ENCODE measurements at places on chromosomes 12 and 14. TPM values are rescaled to one million over a fixed set of nuclear protein-coding genes. Genes with fewer than 3 reads are reported as not detected.

RPGRIP1 gene
- total RNA-seq = 0.12 TPM

RPAP3 gene
- total RNA-seq = 24.6 TPM

SDR9C7 gene
- not detected for total RNA-seq

INHBC gene
- total RNA-seq = not detected

USP30 gene
- 6.0 TPM for total RNA-seq

SALL2 gene
- total RNA-seq = 0.48 TPM

TAPBPL gene
- total RNA-seq = 18.9 TPM

PAPLN gene
- 1.6 TPM for total RNA-seq

PPP1R12A gene
- 47.5 TPM for total RNA-seq

COCH gene
- 0.12 TPM for total RNA-seq

DTX1 gene
- total RNA-seq = not detected

ANP32D gene
- total RNA-seq = not detected

PIWIL1 gene
- total RNA-seq = not detected

RNFT2 gene
- total RNA-seq = 2.4 TPM

ANKRD9 gene
- 14.0 TPM for total RNA-seq

POTEM gene
- 0.68 TPM for total RNA-seq

PTMS gene
- 151 TPM for total RNA-seq

YY1 gene
- total RNA-seq = 53.0 TPM

LRRC10 gene
- not detected for total RNA-seq

DACT1 gene
- 23.1 TPM for total RNA-seq

MANSC4 gene
- total RNA-seq = not detected

TAS2R42 gene
- total RNA-seq = not detected

PRH1 gene
- 3.5 TPM for total RNA-seq

CACNA1C gene
- 0.98 TPM for total RNA-seq

KRT77 gene
- not detected for total RNA-seq

SCARB1 gene
- 15.3 TPM for total RNA-seq

METTL17 gene
- total RNA-seq = 52.9 TPM

GDF11 gene
- 1.6 TPM for total RNA-seq

KLRG1 gene
- 1.4 TPM for total RNA-seq

DCN gene
- 10.3 TPM for total RNA-seq

PRKAG1 gene
- 81.3 TPM for total RNA-seq

MGP gene
- 7.9 TPM for total RNA-seq

NRXN3 gene
- total RNA-seq = 0.24 TPM

Data from RPMI7951 (cell line).